ENCODE measurements at places on chromosomes 16 and 17.

DNA sequence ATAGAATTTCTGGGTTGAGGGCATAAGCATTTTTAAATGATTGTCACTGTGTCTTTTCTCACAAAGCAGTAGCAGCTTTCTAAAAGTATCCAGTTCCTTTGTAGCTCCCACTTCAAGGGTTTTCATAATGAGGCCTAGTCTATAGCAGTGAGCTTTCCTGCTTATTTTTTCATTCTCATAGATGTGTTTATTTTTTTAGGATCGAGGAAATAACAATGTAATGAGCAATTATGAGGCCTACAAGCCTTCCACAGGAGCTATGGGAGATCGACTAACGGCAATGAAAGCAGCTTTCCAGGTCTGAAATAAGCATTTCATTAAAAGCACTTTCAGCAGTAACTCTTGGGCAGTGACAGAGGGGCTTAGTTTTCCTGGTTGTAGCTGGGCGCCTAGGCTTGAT, 10.6 kb upstream of the PSMC5 start:
- no peak for DNase-seq

DNA sequence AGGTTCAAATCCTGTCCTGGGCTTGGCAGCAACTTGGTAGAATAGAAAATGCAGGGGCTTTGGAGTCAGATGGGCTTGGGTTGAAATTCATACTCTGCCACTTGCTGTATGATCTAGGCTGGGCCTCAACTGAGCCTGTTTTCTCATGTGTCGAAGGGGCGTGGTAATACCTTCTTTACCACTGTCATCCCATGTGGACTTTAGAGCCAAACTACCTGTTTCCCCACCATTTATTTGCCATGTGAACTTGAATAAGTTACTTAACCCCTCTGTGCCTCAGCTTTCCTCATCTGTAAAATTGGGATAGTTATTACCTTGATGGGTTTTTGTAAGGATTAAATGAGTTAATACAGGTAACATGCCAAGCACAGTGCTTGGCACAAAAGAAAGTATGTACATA, 106.0 kb downstream of the COPRS start:
- DNase-seq: no peak

DNA sequence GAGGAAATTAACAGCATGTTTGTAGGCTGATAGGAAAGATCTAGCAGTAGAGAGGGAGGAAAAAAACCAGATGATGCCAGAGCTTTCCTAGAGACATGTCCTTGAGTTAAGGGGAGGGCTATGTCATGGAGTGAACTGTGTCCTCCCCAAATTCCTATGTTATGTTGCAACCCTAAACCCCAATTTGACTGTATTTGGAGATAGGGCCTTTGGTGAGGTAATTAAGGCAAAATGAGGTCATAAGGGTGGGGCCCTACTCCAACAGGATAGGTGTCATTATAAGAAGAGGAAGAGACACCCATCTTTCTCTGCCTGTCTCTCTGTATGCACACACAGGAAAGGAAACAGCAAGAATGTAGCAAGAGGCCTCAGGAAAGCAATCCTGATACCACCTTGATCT, 195.3 kb upstream of the AXIN2 start:
- DNase-seq: no peak

DNA sequence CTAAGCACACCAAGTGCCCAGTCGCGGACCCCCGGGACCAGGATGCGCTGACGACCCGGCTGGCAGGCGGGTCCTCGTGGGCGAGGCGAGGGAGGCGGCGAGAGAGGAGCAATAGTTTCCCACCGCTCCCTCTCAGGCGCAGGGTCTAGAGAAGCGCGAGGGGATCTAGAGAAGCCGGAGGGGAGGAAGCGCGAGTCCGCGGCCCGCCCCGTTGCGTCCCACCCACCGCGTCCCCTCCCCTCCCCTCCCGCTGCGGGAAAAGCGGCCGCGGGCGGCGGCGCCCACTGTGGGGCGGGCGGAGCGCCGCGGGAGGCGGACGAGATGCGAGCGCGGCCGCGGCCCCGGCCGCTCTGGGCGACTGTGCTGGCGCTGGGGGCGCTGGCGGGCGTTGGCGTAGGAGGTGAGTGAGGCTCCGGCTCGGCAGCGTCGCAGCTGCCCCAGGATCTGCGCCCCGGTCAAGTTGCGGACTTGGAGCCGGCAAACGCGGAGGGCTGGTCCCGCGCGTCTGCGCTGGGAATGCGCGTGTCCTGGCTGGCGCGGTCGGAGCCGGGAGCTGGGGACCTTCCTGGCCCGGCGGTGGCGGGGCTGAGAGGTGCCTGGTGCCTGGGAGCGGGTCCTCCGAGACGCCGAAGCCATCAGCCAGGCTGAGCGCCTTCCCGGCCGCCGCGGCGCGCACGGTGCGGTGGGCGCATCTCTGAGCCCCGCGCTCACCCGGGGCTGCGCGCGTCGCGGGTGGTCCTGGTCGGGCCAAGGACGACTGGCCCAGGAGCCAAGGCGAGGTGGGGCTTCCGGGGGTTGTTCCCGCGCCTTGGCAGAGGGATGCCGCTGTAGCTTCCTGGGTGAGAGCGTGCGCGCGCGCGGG, at the start of gene ITGB3:
TSS of gene ITGB3 (plus strand) at position 287 of the 862 bp plus-strand sequence. CDS start at position 322, 35 bp downstream.
- peak; percentile 56 for DNase-seq

All from T-helper 9 cell (primary cell).